Smooth muscle cell of the umbilical artery (primary cell): ENCODE measurements at places on chromosomes 11 and 22. TPM values are rescaled to one million over a fixed set of nuclear protein-coding genes. Genes with fewer than 3 reads are reported as not detected.

The MYBPC3 gene
- not detected in 2 replicates for total RNA-seq

The TMPRSS13 gene
- not detected in 2 replicates for total RNA-seq

The MMP11 gene
- 14.0 and 15.4 TPM in 2 replicates for total RNA-seq

The MAPK8IP2 gene
- total RNA-seq = under 0.01 and 0.18 TPM in 2 replicates

The ARAP1 gene
- total RNA-seq = 129 and 154 TPM in 2 replicates
